ENCODE measurements at places on chromosomes 12 and 14.
A peak's percentile ranks its signal among the peaks of the same experiment; 100 is the strongest.

GRCh38 chr14:29709490-29709889 is 218.2 kb downstream of the PRKD1 start:
- DNase-seq: no peak

- DNase-seq: peak; percentile 52
Observed at GRCh38 chr14:93619176-93619793, 169.0 kb downstream of the PRIMA1 start.

DNA sequence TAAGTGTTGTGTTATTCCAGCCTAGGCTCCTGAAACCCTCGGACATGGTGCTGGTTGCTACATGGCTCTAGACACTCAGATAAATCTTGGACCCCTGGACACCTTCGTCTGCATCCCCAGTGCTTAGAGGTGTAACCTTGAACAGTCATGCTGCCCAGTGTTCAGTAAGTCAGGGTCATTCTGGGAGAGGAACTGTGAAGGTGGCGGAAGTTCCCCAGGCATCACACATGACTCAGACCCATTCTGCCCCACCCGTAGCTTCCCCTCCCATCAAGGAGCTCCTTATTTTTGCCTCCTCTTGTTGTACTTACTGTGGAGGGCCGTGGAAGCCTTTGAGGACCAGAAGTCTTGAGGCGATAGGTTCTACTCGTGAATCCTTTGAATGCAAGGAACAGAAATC is 18.1 kb upstream of the SSPN start:
- no peak for DNase-seq

DNA sequence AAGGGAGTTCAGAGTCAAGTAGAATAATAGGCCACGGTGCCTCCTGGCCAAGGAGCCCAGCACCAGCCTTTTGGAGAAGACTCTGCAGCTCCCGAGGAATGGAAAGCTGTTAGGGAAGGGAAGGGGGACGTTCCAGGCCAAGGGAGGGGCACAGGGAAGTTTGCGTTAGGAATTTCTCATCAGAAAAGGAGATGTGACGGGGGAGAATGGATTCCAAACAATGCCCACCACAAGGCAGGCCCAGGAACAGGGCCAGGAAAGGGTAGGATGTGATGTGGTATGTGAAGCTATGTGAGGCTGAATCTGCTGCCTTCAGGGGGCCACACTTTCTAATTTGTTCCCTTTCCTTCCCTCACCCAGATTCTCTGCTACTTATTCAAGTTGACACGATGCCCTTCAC is 46.0 kb downstream of the DGLUCY start:
- no peak for DNase-seq

GRCh38 chr14:101115652-101116051 is 212.1 kb upstream of the RTL1 start:
- DNase-seq: no peak
